Placental pericyte (primary cell): ENCODE measurements at places on chromosomes 6 and 20. TPM values are rescaled to one million over a fixed set of nuclear protein-coding genes. Genes with fewer than 3 reads are reported as not detected.

The PROKR2 gene
- total RNA-seq, result not detected in 2 replicates

The NFKBIL1 gene
- total RNA-seq, result 19.9 and 35.5 TPM in 2 replicates

The ZNF391 gene
- total RNA-seq, result under 0.01 and 0.14 TPM in 2 replicates

The STX11 gene
- total RNA-seq, result 1.0 and 2.6 TPM in 2 replicates

The RSPO3 gene
- total RNA-seq, result 0.57 and 0.66 TPM in 2 replicates

The SLC17A1 gene
- total RNA-seq, result not detected in 2 replicates

The SYCP2 gene
- 0.22 and 1.7 TPM in 2 replicates for total RNA-seq
